ENCODE measurements at places on chromosomes 1 and 21.

DNA sequence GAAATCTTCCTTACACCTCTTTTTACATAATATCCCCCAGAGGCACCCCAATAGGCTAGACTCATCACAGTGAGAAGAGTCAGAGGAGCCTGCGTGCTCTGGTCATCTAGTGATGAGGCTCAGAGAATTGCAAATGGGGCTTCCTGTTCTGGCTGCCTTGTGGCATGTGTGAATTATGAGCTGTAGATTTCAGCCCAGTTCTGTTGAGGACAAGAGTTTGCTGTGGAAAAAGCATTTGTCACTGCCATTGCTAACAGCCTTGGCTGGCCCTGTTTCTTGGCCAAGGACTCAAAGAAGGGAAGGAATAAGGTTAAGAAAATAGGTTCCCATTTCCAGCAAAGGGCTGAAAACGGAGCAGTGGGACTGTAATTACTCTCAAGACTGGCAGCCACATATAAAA lies 30.7 kb downstream of the MRAP start:
- no peak for DNase-seq

DNA sequence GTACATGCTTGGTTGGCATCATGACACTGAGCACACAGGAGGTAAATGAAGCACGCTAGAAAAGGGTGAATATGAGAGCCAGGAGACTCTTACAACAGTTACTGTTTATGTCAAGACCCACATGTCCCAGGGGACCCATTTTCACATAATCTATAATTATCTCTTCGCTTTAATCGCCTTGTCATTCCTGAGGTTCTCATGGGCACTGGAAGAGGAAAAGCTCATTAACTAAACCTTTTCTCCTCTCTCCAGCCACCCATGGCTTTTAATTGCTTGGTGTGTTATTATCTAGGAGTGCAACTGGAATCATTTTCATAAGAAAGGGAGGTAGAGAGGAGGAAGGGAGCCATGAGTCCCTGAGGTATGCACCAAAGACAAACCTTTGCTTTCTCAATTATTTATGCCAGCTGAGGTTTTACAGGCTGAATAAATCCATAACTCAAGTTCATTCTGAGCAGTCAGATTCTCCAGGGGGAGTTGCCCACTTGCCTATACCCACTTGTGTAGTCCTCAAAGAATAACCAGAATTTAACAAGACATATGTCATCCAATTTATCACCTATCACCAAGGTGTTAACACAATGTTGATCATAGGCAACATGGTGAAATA lies 77.4 kb downstream of the ACBD6 start:
- peak; percentile 79 for DNase-seq

DNA sequence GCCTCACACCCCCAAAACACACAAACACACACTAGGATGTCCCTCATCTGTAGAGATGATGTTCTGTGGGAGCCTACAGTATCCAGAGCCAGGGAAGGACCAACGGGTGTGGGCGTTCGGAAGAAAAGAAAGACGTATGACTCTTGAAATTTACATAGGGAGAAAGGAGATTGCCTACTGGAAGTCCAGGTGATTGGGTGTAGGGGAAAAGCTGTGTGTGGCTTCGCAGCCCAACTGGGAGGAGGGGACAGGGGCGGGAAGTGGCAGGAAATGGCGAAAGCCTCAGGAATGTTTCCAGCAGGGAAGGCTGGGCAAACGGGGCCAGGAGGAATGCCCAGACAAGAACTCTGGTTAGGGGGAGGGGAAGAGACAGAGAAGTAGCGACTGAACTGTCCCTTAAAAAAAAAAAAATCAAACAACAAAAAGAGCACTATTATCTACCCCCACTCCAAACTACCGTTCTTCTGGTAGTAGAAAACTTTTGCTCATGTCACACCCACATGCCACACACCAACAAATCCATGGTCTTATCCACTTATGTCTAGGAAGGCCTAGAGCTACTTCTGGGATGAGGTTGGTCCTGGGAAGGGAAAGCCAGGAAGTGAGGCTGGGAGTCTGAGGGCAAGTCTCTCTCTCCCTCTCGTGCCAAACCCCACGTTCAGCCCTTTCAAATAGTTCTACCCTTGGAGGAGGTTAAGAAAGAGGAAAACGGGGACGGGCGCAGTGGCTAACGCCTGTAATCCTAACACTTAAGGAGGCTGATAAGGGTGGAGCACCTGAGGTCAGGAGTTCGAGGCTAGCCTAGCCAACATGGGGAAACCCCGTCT lies 1.8 kb upstream of the CKS1B start:
- DNase-seq = no peak

DNA sequence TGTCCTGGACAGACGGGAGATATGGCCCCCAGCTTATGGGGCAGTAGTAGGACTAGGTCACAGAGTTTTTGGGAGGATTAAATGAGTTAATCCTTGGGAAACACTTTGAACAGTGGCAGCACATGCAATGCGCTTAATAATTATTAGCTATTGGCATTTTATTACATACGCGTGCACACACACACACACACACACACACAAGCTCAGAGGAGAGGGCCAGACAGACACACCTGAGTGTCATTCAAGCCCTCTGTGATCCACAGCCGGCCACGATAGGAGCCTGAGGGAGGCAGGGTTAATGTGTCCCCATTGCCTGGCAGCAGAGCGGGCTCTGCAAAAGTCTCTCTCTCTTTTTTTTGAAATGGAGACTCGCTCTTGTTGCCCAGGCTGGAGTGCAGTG lies 37.9 kb downstream of the EPHA2 start:
- no peak for DNase-seq

DNA sequence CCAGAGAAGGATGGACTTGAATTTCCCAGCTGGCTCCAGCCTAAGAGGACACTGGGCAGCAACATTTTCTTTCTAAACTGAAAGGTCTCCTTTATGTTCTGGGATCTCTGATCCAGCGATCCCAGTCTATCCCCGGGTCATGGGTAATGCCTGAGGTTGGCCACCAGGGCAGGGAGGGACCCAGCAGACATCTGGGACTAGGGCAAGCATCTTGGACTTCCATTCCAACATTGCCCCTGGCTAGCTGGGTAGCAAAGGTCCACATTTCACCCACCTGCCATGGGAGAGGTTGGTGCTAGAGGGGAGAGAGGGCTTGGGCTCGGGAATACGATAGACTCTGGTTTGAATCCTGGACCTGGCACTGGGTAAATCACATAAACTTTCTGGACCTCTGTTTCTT lies 84.6 kb downstream of the LRRN2 start:
- DNase-seq = no peak

DNA sequence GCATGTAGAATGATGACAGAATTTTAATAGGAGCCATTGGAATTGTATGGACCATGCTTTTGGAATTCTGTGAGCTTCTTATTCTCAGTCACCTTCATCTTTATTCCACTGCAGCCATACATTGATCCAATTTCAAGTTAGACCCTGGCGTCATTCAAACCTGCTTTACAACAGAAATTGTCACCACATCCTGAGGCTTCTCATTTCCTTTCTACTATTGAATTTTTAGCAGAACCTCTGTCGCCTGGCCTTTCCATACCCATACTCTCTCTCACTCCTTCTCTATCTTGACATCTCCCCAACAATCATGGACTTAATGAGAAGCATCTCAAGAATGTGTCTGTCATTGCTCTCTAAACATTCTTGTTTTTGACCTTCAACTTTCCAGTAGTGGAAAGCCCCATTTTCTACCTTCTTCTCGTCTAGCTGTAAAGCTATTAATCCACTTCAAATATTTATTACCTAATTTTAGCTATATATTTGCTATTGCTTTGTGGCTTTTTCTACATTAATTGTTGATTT lies 74.1 kb downstream of the CRB1 start:
- no peak for DNase-seq

DNA sequence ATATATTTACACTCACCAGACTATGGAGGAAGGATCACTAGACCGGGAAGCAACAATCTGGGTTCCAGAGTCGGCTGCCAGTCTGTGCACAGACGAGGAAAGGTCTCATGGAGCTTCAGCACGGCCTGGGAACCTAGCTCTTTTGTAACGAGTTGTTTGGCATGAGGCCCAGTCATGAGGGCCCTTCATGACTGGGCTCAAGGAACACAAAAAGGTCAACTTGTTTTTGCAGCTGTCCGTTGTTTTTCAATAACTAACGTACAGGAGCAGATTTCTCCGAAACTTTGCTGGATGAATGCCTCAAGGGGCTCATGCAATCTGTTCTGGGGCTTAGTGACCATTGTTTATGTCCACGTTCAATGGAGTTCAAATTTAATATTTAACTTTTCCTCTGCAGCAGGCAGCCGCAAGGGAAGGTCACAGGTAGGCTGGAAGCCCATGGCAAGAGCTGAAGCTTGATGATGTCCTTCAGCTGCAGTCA lies 5.9 kb upstream of the STUM start:
- DNase-seq = no peak

DNA sequence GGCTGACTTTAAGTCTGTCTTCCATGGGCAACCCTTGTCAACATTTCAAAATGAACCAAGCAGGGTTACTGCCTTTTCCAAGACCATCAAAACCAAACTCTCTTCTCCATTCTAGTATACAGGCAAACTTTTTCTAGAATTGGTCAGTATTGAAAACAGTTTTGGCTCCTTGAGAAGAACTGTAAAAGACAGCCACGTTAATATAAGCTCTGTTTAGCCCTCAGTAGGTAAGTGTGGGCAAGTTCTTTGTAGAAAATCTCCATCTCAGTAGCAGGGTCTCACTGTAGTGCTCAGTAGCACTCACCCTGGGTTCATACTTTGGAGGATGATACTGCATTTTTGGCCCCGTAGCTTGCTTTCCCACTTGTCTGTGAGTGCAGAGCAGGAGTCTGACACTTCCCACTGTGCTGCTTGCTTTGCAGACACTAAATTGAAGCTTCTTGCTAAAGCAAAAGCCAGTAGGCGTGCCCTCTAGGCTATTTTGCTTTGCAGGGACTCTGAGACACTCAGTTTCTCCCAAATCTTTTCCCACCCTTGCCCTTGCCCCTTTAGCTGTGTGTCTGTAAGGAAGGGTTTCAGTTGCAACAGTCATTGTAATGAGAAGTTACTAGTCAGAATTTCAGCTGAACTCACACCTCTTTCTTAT lies 34.3 kb upstream of the CACYBP start:
- no peak for DNase-seq

DNA sequence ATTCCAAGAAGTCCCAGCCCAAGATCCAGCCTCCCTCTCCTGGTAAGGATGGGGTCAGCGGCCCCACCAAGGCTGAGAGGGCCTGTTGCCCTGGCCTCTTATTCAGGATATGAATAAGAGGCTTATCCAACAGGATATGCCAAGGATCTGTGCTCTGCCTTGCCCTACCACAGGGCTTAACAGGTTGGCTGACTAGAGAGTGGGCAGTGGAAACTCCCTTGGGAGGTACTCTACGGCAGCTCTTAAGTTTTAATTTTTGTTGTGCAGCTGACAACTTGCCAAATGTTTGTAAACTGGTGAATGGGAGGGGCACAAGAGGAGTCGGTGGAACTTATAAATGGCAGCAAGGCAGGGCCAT lies 16.5 kb upstream of the PIGV start:
- no peak for DNase-seq
